Thyroid gland (tissue), 4 donors: ENCODE measurements at places on chromosomes 6 and 20.

DNA sequence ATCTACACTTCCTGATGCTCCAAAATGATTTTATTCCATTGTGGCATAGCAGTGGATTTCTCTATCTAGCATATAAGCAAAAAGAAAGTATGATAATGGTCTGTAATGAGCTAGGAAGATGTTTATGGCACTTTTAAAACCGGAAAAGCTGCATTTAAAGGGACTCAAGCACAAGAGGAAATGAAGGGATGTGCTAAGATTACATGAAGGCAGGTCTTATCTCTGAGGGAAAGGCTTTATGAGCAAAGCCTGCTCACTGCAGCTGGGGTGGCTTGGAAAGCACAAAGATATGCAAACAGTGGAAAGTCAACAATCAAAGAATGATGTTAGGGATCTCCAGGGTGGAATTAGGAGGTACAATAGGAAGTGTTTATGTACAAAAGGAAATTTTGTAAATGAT lies 138.2 kb downstream of the TENT5A start:
- no peaks in the 10 kb centered on the region for H3K36me3 ChIP-seq
- no peak overlapping the region for H3K27ac ChIP-seq
- H3K4me1 ChIP-seq, result no peaks in the 10 kb centered on the region
- DNase-seq, result no peak

- no peaks in the 10 kb centered on the region for H3K4me1 ChIP-seq
- no peaks in the 10 kb centered on the region for H3K36me3 ChIP-seq
- H3K27ac ChIP-seq, result no peak overlapping the region
Measured at GRCh38 chr6:55812509-55812908, 62.9 kb downstream of the BMP5 start.

- H3K27me3 ChIP-seq, result no peaks in the 10 kb centered on the region
- H3K27ac ChIP-seq, result no peak overlapping the region
- no peaks in the 10 kb centered on the region for H3K36me3 ChIP-seq
- no peak overlapping the region for H3K4me3 ChIP-seq
Measured at GRCh38 chr20:36744243-36744642, 1.6 kb downstream of the NDRG3 start.

- no peaks in the 10 kb centered on the region for H3K4me1 ChIP-seq
- no peaks in the 10 kb centered on the region for H3K27me3 ChIP-seq
- no peak overlapping the region for H3K4me3 ChIP-seq
- H3K27ac ChIP-seq, result no peak overlapping the region
Measured at GRCh38 chr6:37640786-37641395, 56.8 kb downstream of the MDGA1 start.
